ENCODE measurements at places on chromosomes 5 and 9.

DNA sequence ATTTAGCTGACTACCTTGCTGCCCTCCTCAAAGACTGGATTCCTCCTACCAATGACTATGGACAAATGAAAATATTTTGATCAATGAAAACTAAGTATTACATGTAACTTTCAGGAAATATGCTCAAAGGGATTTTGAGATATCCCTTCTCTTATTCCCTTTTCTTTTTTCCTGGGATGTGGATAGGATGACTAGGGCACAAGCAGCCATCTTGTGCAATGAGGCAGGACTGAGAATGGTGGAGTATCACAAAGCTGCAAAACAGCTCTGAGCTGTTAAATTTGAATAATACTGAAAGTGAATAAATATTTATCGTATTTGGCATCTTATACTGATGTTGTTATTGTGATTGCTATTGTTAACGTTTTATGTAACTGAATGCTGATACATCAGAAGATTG lies 333.1 kb upstream of the NUDT12 start:
- no peak for DNase-seq

DNA sequence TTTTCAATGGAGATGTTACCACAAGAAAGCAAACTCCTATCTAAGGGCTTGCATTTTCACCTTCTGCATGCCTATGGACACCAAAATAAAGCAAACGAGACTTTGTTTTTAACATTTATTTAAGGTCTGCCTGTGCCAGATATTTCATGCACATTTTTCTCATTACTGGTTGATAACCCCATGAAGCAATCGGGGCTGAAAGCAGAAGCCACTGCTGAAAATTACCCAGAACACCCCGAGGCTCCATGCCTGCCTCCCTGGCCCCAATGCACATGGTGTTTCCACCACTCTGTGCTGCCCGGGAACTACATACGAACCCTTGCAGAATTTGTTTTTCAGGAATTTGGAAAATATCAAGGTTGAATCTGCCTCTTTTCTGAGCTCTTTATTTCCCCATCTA lies 240.1 kb downstream of the NR2F1-AS1 start:
- DNase-seq, result no peak

DNA sequence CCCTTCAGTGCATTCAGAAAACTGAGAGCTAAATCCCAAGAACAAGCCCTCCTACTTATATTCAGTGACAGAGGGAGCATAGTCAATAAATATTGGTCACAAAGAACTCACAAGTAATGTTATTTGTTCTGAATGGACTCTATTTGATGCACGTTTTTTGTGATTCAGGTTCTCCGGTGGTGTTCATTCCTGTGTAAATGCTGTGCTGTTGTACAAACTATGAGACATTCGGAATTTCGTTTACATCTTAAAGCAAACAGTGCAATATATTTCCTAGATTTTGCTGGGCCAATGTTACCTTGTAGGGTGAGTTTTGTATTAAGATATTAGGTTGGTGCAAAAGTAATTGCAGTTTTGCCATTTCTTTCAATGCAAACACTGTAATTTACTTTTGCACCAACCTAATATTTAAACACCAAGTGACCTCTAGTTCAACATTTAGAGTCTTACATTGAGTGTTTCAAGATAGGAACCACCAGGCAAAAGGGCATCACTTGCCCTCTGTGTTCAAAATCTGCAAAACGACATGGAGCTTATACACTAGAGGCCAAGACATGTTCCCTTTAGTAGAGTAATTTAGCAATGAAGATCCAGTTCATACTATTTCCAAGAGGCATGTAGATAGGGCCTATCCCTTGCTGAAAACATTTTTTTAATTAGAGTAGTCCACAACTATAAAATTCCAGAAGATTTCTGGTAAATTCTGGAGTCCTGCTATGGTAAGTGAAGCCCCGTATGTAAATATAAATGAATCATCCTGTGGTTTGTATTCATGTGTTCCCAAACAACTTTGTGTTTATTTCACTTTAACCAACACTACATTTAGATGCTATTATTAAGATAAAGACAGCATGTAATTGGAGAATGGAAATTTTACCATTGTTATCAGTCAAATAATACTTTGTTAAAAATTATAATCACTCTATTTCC lies 444.0 kb upstream of the PTGER4 start:
- no peak for DNase-seq

GRCh38 chr9:111074395-111074794 lies 36.1 kb upstream of the LPAR1 start:
- peak; percentile 53 for DNase-seq

- DNase-seq, result no peak
Observed at GRCh38 chr5:142327111-142327842, 2.5 kb upstream of the SPRY4 start.

DNA sequence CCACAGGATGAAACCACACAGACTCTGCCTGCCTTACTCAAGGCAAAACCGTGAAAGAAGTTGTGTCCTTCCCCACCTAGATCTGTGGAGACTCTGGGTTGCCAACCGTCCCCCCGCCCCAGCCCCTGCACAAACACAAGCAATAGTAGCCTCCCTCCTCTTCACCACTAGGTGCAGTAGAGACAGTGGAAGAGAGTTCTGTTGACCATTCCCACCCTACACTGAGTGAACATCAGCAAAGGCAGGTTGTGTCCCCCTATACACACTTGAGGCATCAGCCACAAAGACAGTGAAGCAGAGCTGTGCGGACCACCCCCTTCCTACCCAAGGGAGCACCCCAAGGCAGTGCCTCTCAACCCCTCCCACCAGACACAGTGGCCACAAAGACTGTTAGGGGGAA lies 223.7 kb upstream of the NFIL3 start:
- no peak for DNase-seq

DNA sequence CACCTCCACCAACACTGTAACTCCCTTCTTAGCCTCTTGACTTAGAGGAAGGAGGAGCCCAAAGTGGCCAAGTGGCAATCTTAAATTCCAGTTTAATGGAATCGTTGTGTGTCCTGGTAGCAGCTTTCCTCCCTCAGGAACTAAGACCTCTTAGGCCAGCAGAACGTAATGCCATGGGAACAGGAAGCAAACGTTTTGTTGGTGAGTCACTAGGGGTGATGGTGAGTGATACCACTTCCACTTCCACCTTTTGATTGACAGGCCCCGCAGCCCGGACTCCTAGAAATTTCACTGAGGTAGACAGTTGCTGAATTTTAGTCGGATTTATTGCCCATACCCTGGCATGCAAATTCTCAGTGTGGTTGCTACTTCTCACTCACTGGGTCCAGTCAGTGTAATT lies 94.2 kb upstream of the FBN2 start:
- DNase-seq, result no peak

DNA sequence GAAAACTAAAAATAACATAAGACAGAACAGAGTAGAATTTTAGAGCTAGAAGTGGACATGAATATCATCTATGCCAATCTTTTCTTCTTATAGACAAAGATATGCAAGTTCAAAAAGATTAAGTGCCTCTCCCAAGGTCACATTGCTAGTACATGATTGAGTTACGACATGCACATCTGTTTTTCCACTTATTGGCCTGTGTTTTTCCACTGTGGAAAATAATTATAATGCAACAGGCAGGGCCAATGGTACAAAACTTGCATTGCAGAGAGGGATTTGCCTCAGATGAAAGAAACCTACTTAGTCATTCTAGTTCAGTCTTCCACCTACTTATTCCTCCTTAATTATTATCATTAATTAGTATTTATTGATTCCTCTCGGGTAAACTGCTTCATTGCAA lies 407.8 kb upstream of the SGCD start:
- DNase-seq, result no peak

- DNase-seq, result no peak
Observed at GRCh38 chr5:83891261-83891660, 170.6 kb upstream of the HAPLN1 start.

DNA sequence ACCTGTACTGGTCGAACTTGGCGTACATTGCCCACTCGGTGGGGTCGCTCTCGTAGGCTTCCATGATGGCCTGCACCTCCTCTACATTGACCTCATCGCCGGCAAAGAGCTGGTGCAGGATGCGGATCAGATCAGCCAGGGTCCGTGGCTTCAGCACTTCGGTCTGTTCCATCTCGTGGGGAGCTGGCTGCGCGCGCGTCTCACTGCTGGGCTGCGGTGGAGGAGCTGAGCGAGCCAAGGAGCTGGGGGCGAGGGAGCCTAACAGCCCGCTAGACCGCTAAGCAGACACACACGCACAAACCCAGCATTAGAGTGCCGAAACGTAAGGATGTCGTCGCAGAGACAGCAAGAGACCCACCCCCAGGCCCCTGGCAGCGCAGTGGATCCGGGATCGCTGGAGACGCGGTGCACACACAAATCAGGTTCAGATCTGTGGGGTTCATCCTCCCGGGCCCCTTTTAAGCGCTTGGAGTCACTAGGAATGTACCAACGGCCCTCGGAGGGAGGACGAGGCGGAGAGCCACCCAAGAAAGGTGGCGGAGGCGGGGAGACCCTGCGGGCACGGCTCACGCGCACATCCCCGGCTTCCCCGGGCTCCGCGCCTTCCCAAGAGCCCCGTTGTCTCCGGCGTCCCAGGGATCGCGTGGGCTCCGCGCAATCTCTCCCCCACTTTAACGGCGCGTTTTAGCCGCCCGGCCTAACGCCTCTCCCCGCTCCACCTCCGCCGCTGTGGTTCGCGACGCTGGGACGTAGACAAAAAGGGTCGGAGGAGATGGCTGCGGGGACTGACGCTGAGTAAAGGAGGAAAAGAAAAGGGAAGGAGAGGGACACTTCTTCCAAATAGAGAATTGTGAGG lies at the start of gene CDO1:
Gene CDO1 (minus strand): TSS at position 434 of the 856 bp plus-strand sequence. CDS start 262 bp downstream, at position 172.
- DNase-seq, result peak; percentile 12

DNA sequence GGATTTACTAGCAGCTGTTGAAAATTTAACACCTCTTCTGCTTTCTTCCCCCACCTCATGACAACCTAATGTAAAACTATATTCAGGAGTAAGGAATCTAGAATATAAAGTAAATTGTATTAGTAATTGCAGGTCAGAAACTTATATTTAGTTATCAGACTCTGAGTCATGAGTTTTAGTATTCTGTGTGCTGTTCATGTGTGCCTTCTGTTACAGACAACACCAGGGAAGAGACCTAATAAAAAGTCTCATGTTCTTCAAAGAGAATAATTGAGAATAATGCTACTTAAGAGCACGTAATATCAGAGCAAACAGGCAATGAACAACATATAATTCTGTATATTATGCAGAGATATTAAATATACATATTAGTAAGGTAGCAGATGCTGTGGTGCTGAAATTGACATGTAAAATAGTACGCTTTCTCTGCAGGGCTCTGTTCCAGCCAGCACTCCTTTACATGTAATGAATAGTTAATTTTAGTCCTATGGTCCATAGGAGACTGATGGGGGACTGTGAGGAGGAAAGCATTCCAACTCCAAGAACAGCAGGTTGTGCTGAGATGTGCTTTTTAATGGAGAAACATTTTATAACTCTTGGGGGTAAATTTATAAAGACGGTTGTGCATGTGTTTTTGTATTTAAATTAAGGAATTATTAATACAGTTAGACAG lies 106.4 kb downstream of the ZSWIM6 start:
- DNase-seq, result no peak

GRCh38 chr5:168552146-168552545 lies 23.0 kb downstream of the FBLL1 start:
- peak; percentile 5 for DNase-seq

- no peak for DNase-seq
Observed at GRCh38 chr5:115452536-115453235, 91.9 kb downstream of the FEM1C start.

DNA sequence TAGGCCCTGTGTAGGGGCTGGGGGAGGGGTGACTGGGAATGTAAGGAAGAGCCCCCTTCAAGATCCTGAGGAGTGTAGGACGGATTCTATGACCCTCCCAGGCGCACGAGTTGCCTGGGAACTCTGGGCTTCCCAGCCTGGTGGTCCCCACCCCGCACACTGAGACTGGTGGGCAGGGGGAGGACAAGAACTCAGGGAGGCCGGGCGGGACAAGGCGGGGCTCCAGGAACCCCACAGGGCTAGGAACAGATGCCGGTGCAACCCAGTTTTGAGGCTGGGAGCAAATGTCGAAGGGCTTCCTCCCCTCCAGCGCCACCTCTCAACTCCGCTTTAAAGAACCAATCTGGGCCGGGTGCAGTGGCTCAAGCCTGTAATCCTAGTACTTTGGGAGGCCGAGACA lies 1.3 kb upstream of the VDAC1 start:
- DNase-seq, result no peak

GRCh38 chr5:137743031-137743640 lies 7.2 kb upstream of the KLHL3 start:
- peak; percentile 86 for DNase-seq

DNA sequence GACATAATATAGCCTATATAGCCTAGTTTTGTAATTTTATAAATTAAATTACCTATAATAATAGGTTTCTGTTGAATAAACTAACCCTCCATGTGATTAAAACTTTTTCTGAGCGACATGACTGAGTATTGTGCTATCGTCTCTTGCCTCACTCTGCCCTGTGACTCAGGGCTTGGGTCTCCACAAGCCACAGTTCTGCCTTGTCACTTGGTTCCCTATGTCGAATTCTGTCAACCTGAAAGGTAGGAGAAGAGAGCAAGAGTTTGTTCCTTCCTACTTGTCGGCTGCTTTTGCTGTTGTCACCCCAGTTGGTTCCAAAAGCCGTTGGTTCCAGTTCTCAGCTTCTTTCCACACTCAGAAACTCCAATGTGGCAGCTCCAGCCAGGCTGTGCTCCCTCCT lies 285.9 kb downstream of the PSAT1 start:
- peak; percentile 3 for DNase-seq

DNA sequence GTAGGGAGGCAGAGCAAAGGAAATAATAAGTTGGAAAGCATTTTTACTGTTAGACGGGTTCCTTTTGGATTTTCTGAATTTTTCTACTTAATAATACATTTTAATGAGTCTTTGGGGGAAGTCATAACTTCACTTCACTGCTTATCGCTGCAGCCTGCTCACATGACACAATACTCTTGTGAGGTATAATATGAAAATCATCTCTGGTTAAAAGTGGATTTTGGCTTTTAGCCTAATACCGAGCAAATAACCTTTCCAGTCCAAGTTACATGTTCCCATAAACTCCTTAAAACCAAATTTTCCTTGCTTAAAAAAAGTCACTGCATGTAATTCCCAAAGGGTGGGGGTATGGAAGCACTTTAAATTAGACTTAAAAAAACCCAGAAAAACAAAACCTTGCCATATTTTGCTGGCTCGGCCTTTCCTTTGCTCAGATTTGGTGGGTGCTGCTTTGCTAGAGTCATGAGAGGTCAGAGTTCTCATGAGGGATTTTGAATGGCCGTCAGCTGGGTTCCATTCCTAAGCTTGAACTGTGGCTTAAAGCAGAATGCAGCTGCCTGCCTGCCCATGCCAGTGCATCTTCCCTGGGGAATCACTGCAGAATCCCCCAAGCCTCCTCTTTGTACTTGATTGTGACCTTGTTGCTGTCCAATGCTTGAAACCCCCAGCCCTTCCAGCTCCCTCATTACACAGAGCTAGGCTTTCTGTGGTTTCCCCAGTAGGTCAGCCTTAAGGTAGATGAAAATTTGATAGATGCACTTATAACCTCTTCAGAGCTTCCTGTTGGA lies 331.8 kb downstream of the KDM4C start:
- no peak for DNase-seq

- no peak for DNase-seq
Observed at GRCh38 chr5:87729781-87730180, 317.1 kb upstream of the CCNH start.

- peak; percentile 94 for DNase-seq
Observed at GRCh38 chr5:95631991-95632675, 12.2 kb downstream of the GPR150 start.

- peak; percentile 64 for DNase-seq
Observed at GRCh38 chr9:36128349-36128748, 8.2 kb upstream of the GLIPR2 start.
